A549 treated with Hydrocortisone at 1 μM for 4 hours (cell line): ENCODE measurements at places on chromosomes 3 and 15. TPM values are rescaled to one million over a fixed set of nuclear protein-coding genes. Genes with fewer than 3 reads are reported as not detected.

HTR3E gene
- not detected in 5 replicates for total RNA-seq

SGO1 gene
- total RNA-seq = 13.2 to 19.3 TPM (median 15.4 TPM) in 5 replicates

ANKRD63 gene
- total RNA-seq = 0.24 to 0.59 TPM (median 0.35 TPM) in 5 replicates

OXTR gene
- 9.0 to 11.6 TPM (median 9.7 TPM) in 5 replicates for total RNA-seq

GABRR3 gene
- total RNA-seq = not detected in 5 replicates

HRG gene
- total RNA-seq = not detected in 5 replicates

GPR171 gene
- total RNA-seq = not detected in 5 replicates

C3orf70 gene
- 0.03 to 0.06 TPM (median 0.03 TPM) in 5 replicates for total RNA-seq

CD47 gene
- 34.0 to 39.2 TPM (median 37.9 TPM) in 5 replicates for total RNA-seq

CLK3 gene
- total RNA-seq = 32.0 to 46.3 TPM (median 32.8 TPM) in 5 replicates

MYO9A gene
- 7.8 to 15.6 TPM (median 12.3 TPM) in 5 replicates for total RNA-seq

MORC1 gene
- not detected in 5 replicates for total RNA-seq

TEX9 gene
- total RNA-seq = 3.1 to 6.2 TPM (median 4.0 TPM) in 5 replicates

FXR1 gene
- 58.5 to 110 TPM (median 70.7 TPM) in 5 replicates for total RNA-seq

MASP1 gene
- total RNA-seq = 0.02 to 0.06 TPM (median 0.05 TPM) in 3 of 5 replicates, not detected in the others

AHSG gene
- total RNA-seq = 0.09 to 0.13 TPM (median 0.12 TPM) in 4 of 5 replicates, not detected in the other

SKOR1 gene
- 0.02 to 0.07 TPM (median 0.05 TPM) in 5 replicates for total RNA-seq

SLC12A1 gene
- not detected in 5 replicates for total RNA-seq

MAP1A gene
- 0.50 to 0.76 TPM (median 0.60 TPM) in 5 replicates for total RNA-seq

KNL1 gene
- total RNA-seq = 5.0 to 9.8 TPM (median 6.4 TPM) in 5 replicates

MESP2 gene
- 0.24 to 0.84 TPM (median 0.48 TPM) in 5 replicates for total RNA-seq

SLC22A14 gene
- 0.05 to 0.06 TPM (median 0.06 TPM) in 4 of 5 replicates, not detected in the other for total RNA-seq

RAB6B gene
- 2.0 to 3.6 TPM (median 2.1 TPM) in 5 replicates for total RNA-seq

SLC24A5 gene
- total RNA-seq = not detected in 5 replicates

STRIT1 gene
- total RNA-seq = not detected in 5 replicates

TMC3 gene
- not detected in 5 replicates for total RNA-seq

AQR gene
- 25.5 to 35.1 TPM (median 31.8 TPM) in 5 replicates for total RNA-seq

MOBP gene
- total RNA-seq = 0.09 to 0.24 TPM in 2 of 5 replicates, not detected in the others
